T1000 (cell line): ENCODE measurements at places on chromosomes 7 and 10.

DNA sequence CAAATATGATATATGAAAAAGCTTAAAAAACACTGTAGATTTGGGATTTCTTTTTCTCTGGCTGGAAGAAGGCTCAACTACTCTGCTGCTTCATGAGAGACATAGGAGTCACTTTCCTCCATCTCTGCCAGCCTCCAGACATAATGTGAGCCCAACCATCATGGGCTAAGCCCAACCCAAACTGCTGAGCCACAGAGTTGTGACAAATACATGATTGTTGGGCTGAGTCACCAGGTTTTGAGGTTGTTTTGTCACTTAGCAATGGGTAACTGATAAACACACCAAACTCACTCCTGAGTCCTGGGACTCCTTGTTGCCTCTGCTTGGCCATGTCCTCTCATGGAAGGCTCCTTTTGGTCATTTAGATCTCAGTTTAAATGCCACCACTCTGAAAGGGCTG lies 381.8 kb upstream of the FZD8 start:
- DNase-seq: peak; percentile 58

DNA sequence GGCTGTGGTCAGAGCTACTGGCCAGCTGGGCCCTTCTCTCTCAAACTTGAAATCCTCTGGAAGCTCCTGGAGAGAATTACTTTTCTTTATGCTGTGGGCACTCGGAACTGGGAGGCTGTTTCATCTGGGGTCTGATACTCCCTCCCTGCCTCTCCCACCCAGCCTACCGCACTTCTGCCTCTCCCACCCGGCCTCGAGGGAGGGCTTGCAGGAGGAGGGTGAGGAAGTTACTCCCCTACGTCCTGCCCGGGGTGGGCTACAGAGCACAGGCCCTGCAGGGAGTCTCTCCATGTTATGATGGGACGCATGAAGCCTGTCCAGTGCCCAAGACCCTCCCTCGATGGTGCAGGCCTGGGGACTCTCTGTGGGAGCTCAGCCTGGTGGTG lies 584.6 kb upstream of the MKI67 start:
- DNase-seq: no peak

GRCh38 chr7:36986948-36987724 lies 262.8 kb upstream of the AOAH start:
- peak; percentile 34 for DNase-seq

GRCh38 chr10:131683941-131684340 lies 216.9 kb upstream of the PPP2R2D start:
- DNase-seq: no peak

GRCh38 chr10:128035557-128035973 lies 90.7 kb downstream of the MKI67 start:
- no peak for DNase-seq

DNA sequence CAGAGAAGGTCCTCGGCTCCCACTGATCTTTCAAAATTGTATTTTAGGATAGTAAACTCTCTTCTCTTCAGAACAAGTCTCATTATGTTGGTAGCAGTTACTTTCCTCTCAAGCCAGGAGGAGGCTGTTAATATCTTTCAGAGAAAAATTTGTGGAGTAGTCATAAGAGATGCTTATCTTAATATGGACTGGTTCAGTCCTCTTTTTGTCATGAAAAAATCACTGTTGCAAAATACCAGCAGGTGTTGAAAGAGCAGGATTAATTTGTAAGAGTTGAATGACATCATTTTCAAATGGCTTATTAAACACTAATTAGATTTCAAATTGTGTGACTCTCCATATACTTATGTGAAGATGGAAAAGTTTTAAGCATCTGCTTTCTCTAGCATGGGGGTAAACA lies 662.5 kb downstream of the POM121L12 start:
- DNase-seq: no peak

DNA sequence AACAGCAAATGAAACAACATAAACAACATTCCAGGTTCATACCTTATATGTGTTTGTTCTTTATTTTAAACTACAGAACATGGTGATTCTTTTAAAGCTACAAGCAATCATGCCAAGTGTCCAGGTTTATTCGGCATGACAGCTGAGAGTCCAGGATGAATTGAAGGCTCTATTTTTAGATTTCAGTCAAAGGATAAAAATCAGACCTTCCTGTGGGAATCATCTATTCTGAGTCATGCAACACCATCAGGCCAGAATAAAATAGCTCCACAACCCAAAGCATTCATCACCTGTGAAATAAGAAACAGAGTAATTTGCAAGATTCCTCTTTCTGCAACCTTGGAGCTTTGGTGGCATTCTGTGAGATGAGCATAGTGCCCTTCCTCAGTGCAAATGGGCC lies 292.4 kb upstream of the MYO3A start:
- DNase-seq: no peak

DNA sequence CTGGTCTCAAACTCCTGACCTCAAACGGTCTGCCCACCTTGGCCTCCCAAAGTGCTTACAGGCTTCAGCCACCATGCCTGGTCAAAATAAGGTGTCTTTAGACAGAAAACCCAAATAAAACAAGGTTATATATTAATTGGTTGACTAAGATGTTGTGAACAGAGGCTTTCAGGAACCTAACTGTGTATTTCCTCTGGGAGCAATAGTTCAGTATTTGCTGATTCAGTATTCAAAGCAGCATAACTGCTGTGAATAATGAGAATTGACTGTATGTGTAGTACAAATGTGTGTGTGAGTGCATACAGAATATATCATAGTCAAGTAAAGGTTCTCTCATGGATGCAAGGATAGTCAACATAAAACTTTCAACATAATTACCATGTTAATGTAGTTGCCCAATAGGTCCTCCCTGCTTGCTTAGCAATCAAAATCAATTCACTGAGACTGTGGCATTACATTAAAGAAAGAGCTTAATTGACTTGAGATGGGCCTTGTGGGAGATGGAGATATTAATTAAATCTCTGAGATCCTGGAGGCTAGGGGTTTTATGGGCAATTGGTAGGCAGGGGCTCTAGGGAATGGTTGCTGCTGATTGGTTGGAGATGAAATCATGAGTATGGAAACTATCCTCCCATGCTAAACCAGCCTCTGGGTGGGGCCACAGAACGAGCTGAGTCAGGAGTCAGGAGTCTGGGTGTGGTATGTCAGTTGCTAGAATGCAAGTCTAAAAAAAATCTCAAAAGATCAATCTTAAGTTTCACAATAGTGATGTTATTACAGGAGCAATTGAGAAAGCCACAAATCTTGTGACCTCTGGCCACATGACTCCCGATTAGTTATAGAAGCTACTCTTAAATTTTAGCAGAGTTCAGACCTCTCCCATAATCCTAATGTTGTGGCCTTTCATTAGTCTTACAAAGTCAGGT lies 162.7 kb downstream of the AKR1D1 start:
- DNase-seq: no peak
